Lung microvascular endothelial cell (primary cell): ENCODE measurements at places on chromosomes 6 and 20.

DNA sequence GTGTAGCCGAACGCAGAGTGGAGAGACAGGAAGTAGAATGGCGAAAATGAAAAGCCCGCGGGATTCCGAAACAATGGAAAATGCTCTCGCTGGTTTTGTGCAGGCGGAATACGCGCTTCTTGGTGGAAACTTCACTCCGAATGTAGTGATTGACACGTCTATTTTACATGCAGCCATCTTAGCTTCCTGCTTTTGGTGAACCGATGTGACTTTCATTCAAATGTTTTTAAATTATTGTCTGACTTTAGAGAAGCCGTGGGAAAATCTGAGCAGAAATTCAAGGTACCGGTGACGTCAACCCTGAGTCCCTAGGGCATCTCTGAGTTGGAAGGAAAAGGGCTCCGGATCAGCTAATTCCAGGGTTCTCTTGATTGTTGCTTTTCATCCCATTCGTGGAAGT lies 11.4 kb downstream of the GPX5 start:
- DNase-seq = peak; percentile 3

DNA sequence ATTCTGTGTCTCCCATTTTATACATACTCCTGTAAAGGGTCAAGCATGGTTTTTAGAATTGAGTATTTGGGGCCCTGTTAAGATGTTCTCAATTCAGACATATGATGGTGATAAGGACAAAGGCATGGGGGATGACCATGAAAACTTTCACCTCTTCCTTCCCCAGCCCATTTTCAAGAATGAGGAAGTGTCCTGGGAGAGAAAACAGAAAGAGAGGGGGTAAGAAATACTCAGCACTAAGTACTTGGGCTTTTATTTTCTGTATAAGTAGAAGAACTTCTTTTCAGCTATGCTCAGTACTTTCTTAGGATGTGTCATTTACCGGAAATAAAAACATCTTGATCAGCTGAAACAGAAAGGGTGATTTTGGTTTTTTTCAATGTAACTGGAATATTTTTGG lies 10.9 kb upstream of the MBOAT1 start:
- DNase-seq = no peak

DNA sequence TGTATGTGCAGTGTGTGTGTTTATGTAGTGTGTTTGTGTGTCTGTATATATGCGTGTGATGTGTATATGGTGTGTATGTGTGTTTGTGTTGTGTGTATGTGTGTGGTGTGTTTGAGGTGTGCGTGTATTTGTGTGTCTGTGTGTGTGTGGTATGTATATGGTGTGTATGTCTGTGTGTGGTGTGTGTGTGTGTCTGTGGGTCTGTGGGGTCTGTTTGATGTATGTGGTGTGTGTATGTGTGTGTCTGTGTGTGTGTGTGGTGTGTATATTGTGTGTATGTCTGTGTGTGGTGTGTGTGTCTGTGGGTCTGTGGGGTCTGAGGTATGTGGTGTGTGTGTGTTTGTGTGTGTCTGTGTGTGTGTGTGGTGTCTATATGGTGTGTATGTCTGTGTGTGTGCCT lies 10.8 kb upstream of the MYT1 start:
- DNase-seq = no peak

DNA sequence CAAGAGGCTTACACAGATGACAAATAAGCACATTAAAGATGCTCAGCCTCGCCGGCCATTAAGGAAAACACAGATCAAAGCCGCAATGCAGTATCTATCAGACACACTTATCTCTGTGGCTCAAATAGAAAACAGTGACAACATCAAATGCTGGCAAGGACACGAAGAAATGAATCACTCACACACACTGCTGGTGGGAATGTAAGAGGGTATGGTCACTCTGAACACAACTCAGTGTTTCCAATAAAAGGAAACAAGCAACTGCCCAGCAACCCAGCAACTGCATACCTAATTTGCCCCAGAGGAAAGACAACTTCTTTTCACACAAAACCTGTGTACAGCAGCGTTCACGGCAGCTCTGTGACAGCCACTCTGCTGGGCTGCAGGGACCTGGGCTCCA lies 155.8 kb downstream of the WDR27 start:
- no peak for DNase-seq

- peak; percentile 78 for DNase-seq
Measured at GRCh38 chr6:106519460-106520394, 109.6 kb downstream of the RTN4IP1 start.

DNA sequence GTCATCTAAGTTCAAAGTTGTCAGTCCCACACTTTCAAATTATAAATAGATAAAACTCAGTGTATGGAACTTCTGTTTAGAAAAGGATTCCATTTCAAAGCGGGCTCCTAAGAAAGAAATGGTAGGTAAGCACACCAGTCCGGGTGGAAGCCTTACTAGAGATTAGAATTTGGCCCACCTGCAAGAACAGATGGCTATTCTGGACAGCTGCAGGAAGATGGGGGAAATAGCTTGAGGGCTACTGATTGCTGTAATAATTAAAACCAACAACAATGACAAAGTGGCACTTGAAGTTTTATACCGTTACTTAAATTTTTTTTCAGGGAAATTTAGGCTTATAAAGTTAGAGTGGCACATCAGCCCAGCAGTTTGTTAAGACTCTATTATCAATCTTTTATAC lies 83.3 kb downstream of the HIVEP2 start:
- DNase-seq = no peak

- DNase-seq = no peak
Measured at GRCh38 chr20:19211661-19212468, 577 bp upstream of the SLC24A3 start.

- DNase-seq = peak; percentile 95
Measured at GRCh38 chr20:41249411-41250281, 67.9 kb downstream of the ZHX3 start.

DNA sequence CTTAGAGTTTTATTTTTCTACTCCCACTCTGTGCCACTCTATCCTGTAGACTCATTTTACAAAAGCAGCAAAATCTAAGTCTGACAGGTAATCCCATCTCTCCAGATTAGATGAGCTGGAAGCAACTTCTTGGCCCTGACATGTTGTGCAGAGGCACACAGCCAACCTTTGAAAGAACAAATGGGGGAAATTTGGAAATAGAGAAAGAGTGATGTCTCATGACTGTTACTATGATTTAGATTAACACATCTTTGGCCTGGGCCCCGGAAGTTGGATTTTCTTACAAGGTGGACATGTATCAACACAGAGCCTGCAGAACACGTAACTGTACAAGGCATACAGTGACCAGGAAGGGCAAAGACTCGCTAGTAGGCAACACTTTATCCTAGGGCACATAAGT lies 227.7 kb downstream of the MYLK4 start:
- DNase-seq = no peak

- DNase-seq = no peak
Measured at GRCh38 chr6:122459240-122459639, 12.4 kb downstream of the SERINC1 start.

DNA sequence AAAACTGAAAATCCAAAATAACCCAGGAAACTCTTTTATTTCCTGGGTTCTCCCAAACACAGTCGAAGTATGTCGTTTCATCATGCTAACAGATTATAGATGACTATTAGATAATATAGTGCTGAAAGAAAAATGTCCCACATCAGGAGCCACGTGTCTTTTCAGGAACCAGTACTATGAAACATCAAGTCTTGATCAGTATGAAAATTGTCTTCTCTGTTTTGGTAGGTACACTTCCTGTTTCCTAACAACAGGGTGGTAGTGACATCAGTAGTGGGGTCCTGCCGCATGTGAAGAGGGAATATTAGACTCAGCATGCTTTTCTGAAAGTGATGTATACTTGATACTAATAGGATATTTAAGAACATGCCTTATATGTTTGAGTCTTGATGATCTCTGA lies 136.7 kb downstream of the HIVEP1 start:
- no peak for DNase-seq

DNA sequence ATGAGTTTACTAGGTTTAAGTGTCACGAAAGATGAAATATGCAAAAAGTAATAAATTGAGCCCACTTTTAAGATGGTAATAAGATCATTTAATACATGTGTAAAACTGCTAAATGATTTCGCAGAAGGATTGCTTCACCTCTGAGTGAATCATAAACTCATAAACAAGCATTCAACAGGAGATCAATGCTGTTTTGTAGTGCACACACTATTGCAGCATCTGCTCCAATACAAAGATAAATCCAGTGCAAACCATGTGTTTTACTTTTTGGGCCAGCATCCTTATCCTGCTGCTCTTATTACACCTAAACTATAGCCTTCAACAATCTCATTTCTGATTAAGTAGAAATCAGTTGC lies 400.1 kb downstream of the NKAIN2 start:
- no peak for DNase-seq

DNA sequence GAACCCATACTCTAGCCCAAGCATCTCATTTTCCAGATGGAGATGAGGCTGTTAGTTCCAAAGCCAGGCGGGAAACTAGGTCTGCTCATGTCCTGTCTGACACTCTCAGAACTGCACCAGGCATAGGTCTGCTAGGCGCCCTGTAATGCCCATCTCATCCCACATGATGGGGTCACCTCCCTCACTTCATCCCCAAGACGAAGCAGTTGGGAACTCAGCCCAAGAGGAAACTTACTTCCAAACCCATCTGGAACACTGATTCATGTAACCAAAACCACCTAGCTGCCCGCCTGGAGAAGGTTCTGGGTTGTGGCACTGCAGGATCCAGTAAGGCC lies 119.4 kb upstream of the PRND start:
- no peak for DNase-seq

- no peak for DNase-seq
Measured at GRCh38 chr6:31922942-31923341, 4.6 kb upstream of the C2 start.

- no peak for DNase-seq
Measured at GRCh38 chr20:63699466-63700198, 3.2 kb downstream of the TNFRSF6B start.

- DNase-seq = peak; percentile 50
Measured at GRCh38 chr20:41177636-41178035, 40.3 kb downstream of the PLCG1 start.

- no peak for DNase-seq
Measured at GRCh38 chr20:8662433-8662954, 406.4 kb upstream of the PLCB4 start.

GRCh38 chr6:132733814-132734213 lies 20.0 kb upstream of the VNN1 start:
- DNase-seq = no peak

DNA sequence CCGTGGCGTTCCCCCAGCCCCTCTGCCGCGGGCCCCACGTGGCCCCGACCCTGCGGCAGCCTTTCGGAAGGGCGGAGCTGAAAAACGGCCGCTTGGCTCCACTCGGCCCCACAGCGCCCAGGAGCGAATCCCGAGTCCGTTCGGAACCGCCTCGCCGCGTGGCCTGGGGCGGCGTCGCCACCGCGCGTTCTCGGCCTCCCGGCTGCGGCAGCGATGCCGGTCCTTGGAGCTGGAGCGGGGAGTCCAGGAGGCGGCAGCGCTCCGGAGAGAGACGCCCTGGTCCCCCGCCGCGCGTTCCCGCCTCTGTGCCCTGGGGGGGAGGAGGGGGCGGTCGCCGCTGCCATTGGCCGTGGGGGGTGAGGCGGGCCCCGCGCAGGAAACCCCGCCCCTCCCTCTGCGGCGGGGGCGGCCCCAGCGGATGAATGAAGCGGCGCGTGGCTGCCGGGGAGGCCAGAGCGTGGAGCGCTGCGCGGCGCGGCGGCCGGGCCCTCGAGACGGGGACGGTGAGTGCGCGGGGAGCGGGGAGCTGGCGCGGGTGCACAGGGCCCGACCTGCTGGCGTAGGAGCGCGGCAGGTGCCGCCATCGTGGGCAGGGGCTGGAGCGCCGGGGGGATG lies at the start of gene SLCO4A1:
Gene SLCO4A1, plus strand, starts transcription at position 453 of the 615 bp plus-strand sequence. CDS start 13,952 bp downstream, outside the sequence.
- DNase-seq = peak; percentile 76

GRCh38 chr20:10468340-10468845 lies 33.3 kb downstream of the SLX4IP start:
- DNase-seq = no peak

DNA sequence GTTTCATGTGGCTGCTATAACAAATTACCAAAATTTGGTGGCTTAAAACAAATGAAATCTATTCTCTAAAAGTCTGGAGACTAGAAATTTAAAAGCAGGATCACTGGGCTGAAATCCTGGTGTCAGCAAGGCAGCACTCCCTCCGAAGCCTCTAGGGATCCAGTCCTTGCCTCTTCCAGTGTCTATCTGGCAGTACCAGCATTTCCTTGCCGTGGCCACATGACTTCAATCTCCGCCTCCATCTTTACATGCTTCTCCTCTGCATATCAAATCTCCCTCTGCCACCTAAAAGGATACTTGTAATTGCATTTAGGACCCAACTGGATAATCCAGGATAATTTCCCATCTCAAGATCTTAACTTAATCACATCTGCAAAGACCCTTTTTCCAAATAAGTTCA lies 30.2 kb downstream of the ARHGAP18 start:
- DNase-seq = peak; percentile 30

DNA sequence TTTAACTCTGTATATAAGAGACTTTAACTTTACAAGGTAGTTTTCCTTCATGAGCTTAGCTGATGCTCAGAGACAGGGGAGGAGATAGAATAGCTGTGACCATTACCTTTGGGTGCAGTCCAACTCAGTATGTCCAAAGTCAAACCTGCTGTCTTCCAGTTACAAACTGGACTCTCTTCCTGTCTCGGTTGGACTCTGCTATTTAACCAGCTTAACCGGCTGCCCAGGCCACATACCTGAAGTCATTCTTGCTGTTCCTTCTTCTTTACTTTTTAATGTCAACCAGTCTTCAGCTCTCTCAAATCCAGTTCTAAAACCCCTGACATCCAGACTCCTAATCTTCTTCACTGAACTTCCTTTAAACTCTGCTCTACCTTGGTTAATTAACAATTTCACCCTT lies 138.3 kb upstream of the TSHZ2 start:
- DNase-seq = no peak

DNA sequence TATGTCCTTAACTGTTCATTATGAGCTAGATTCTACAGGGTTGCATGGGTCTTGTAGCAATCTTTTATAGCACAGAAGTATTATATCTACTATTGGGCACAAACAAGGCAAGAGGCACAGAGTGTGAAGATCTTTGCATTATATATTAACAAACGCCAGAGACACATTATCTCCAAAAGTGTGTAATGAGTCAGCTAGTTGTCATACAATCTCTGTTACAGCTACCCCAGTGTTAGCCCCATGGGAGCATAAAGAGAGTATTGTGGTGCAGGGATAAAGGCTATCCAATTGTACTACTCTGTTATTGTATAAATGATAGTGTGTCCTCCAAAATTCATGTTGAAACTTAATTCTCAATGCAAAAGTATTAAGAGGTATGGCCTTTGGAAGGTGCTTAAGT lies 148.4 kb upstream of the RIMS1 start:
- DNase-seq = no peak

- DNase-seq = no peak
Measured at GRCh38 chr6:168021581-168021980, 24.1 kb downstream of the KIF25 start.

DNA sequence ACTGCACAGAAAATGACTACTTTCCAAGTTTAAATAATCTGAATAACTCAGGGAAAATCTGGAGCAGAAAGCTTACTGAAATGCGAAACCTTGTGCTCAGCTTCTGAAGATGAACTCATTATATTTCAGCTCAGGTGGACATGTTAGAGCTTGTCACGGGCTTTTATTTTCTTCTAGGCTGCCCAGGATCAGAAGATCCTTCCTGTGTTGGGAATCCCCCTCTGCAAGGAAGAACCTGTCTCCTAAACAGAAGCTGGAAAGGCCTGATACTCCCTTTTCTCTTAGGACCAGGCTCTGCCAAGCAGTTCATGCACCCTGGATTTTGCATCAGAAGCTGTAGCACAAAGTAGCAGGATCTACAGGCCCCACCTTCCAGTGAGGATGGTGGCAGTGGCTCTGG lies 5.1 kb upstream of the SLC2A12 start:
- no peak for DNase-seq

- no peak for DNase-seq
Measured at GRCh38 chr6:23692184-23692583, 433.8 kb upstream of the NRSN1 start.
